ENCODE measurements at places on chromosomes 2 and 18. TPM values are rescaled to one million over a fixed set of nuclear protein-coding genes. Genes with fewer than 3 reads are reported as not detected.

Gene COBLL1
- total RNA-seq: 6.3 TPM

Gene NXPH2
- 0.92 TPM for total RNA-seq

Gene NEU2
- total RNA-seq: not detected

DNA sequence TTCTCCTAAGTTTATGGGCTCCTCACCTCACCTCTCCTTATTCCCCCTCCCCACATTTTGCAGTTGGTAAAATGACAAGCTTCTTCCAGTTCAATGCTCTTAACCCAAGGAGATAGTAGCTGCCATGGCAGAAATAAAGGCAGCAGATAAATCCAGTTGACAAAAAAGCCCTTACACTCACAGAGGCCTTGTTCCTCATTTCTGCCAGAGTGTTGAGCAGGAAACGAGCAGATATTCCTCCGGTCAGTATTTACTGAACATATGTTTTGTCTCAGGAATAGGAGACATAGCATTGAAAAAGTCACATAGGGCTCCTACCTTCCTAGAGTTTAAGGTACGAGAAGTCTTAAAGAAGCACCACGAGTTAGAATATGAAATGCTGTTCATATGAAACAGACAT, 493.7 kb upstream of the TNP1 start:
- H3K27me3 ChIP-seq: peaks cover 32% of the 10 kb centered on the region
- H3K27ac ChIP-seq: no peak overlapping the region
- H3K36me3 ChIP-seq: peaks cover 11% of the 10 kb centered on the region
- peaks cover 22% of the 10 kb centered on the region for H3K4me1 ChIP-seq
- DNase-seq: no peak

DNA sequence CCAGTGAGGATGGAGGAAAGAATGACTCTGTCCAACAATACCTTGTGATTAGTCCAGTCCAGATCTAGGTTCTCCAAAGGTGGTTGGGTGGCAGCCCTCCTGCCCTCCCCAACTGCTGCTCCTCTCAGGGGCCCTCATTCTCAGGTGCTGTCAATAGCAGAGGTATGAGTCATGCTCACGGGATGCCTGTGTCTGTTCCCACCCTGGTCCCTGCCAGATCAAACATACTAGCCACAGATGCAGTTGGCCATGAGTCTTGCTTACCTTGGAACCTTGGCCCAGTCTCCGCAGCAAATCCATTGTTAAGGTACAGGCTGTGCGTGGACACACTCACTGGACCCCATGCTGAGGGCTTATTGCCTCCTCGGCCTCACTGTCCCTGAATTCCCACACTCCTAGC, 24.9 kb upstream of the RPIA start:
- no peak for DNase-seq
- H3K4me1 ChIP-seq: no peaks in the 10 kb centered on the region
- no peaks in the 10 kb centered on the region for H3K36me3 ChIP-seq
- no peaks in the 10 kb centered on the region for H3K27me3 ChIP-seq
- H3K27ac ChIP-seq: no peak overlapping the region
- no peak overlapping the region for H3K4me3 ChIP-seq

DNA sequence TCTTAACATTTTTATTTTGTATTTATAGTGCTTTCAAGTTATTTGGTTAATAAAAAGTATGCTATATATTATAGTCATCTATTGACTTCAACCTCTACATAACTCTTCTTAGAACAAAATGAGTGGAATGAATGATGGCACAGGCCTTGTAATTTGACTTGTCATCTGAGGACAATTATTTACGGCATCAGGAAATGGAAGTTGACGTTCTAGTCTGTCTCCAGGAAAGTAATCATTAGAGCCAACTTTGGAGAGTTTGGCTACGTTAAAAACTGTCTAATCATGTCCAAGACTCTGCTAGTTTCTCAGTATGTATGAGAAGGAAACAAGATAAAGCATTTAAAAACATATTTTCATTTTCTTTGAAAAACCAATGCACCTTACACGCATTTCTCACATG, 353.6 kb downstream of the ARHGAP15 start:
- no peak overlapping the region for H3K27ac ChIP-seq
- DNase-seq: no peak
- H3K36me3 ChIP-seq: no peaks in the 10 kb centered on the region
- H3K4me3 ChIP-seq: no peak overlapping the region

DNA sequence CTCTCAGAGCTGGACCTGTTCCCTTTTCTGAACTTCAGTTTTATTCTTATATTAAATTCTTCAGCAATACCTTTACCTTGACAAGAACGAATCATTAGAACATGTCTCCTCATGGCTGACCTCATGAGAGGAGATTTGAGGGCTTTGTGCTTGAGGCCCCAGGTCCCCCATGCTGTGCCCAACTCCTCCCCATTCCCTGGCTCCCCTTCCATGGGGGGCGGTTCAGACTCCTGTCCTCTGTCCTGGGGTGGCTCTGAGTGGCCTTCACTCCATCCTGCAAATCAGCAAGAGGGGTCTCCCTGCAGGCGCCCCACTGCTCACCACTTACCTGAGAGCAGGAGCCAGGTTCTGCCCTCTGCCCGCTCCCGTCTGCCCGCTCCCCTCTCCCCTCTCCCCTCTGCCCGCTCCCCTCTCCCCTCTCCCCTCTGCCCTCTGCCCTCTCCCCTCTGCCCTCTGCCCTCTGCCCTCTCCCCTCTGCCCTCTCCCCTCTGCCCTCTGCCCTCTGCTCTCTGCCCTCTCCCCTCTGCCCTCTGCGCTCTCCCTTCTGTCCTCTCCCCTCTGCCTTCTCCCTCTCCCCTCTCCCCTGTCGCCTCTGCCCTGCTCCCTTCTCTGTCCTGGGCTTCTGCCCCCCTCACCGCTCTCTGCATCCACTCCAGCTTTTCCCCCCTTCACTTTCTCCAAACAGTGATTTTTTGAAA, 98.7 kb upstream of the ALKAL2 start:
- H3K27me3 ChIP-seq: peaks cover 13% of the 10 kb centered on the region
- H3K27ac ChIP-seq: no peak overlapping the region
- peaks cover 16% of the 10 kb centered on the region for H3K4me1 ChIP-seq
- no peak for DNase-seq

DNA sequence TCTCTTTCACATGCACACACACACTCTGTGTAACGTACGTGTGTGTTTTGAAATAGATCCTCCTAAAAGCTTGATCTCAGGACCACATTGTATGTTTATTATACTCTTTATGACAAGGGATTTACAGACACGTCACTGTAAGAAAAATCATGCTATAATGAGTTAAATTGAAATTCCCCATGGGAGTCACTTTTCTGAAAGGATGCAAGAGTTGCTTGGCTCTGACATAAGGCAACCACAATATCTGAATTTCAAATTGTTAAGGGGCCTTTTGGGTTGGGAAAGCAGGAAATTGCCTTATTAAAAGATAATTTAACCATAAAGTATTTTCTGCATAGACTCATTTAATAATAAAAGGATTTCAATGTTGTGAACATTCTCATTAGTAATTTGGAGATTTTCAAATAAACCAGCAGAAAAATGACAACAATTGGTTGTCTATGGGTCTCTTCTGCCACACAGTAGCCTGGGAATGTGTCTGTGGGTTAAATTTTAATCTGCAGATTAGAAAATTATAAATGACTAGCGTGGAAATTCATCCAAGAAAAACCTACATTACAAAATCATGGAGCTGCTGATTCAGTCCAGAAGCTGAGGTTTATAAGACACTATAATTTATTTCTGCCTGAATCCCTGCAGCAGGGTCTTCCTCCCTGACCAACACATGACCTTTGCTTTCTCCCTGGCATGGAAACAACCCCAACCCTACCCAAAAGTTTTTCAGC, 75.9 kb upstream of the PID1 start:
- peaks cover 23% of the 10 kb centered on the region for H3K36me3 ChIP-seq
- no peak for DNase-seq
- no peak overlapping the region for H3K4me3 ChIP-seq
- H3K27me3 ChIP-seq: no peaks in the 10 kb centered on the region

DNA sequence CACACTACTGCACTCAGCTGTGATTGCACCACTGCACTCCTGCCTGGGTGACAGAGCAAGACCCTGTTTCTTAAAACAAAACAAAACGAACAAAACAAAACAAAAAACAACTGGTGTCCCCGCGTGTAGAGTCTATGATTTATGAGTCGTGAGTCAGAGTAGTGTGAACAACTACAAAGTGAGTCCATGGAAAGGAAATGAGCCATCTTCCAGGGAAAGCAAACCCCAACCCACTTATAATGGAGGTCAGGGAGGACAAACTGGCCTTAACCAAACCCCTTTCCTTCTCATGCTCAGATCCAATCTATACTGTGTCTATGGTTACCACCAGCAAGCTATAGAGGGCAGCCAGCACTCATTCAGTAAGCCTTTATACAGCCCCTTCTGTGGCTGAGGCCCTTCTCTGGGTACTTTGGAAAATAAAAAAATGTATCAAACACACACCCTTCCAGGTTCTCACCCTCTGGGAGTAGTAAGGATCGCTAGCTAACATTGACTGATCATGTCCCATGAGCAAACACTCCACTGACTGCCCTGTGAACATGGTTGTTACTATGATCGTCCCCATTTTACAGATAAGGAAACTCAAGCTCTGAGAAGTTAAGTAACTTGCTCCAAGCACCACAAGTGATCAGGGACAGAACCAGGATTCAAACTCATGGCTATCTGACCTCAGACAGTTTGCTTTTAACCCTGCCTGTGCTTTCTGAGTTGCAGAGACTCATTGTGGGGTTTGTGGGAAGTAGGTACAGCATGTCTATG, 24.7 kb upstream of the COLEC12 start:
- peak overlapping the region; percentile 79 for H3K27ac ChIP-seq
- DNase-seq: no peak
- H3K4me3 ChIP-seq: no peak overlapping the region
- peaks cover 10% of the 10 kb centered on the region for H3K4me1 ChIP-seq
- no peaks in the 10 kb centered on the region for H3K27me3 ChIP-seq

All from WTC11 (cell line).